Memory B cell (primary cell): ENCODE measurements at places on chromosomes 5 and 9.

- no peak for DNase-seq
Observed at GRCh38 chr9:125547368-125547767, 159.6 kb downstream of the MAPKAP1 start.

DNA sequence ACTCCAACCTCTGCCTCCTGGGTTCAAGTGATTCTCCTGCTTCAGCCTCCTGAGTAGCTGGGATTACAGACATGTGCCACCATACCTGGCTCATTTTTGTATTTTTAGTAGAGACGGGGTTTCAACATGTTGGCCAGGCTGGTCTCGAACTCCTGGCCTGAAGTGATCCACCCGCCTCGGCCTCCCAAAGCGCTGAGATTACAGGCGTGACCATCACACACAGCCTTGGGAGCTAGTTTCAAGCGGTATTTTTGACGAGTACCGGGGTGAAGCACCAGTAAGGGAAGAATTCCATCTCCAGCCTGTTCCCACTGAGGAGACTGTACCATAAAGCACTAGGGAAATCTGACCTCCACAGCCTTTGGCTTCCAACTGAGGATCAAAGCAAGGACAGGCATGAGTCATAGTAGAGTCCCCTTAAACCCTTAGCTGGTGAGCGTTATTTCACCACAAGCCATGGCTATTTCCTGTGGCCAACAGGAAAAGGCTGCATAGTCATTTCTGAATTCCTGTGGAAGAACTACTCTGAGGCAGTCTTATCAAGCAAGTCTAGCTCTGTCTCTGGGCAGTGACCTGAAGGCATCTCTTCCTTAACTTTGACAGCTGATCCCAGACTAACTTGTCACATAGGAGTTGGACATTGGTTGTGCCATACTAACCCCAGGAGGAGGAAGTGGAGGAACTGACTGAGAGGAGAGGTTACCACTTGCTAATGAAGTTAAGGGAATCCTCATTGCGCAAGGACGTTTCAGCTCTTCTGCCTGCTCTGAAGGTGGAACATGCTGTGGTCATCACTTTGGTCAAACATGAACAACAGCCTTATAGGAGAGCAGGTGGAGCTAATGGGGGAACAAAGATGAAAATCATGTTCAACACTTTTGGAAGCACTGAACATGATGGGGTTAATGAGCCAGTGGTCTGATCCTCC is 85.8 kb upstream of the DMRT1 start:
- no peak for DNase-seq

GRCh38 chr5:157339409-157339808 is 73.5 kb downstream of the CYFIP2 start:
- DNase-seq: no peak

DNA sequence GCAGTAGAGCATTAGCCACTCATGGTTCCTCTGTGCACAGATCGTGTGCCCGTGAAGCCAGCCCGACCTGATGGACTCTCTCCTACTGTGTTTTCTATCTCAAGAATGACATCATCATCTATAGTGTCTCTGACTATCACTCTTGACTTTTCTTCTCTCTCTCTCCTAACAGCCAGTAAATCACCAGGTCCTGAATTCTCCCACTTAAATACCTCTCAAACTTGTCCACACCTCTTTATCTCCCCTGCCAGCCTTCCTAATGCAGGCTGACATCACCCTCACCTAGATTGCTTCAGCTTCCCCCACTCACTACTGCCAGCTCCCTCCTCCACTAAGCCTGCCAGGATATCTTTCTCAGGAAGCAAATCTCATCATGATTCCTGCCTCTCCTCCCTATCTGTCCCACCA is 90.6 kb upstream of the MIER3 start:
- DNase-seq: no peak

DNA sequence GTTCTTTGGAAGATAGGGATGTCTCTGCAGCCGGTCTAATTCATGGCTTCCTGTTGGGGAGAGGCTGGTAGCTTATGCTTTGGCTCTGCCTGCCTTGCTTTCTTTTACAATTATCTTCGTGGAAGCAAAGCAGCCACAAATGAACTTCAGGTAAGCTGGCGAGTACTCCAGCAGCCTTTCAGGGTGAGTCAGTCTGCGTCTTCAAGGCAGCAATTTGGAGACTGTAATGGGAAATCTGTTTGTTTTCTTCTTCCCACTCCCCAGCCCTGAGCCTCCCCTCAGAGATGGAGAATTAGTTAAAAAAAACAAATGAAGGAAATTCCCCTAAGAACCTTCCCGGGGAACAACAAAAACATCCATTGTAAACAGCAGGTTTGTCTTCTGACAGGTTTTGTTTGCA is 100.1 kb downstream of the PSAT1 start:
- no peak for DNase-seq

DNA sequence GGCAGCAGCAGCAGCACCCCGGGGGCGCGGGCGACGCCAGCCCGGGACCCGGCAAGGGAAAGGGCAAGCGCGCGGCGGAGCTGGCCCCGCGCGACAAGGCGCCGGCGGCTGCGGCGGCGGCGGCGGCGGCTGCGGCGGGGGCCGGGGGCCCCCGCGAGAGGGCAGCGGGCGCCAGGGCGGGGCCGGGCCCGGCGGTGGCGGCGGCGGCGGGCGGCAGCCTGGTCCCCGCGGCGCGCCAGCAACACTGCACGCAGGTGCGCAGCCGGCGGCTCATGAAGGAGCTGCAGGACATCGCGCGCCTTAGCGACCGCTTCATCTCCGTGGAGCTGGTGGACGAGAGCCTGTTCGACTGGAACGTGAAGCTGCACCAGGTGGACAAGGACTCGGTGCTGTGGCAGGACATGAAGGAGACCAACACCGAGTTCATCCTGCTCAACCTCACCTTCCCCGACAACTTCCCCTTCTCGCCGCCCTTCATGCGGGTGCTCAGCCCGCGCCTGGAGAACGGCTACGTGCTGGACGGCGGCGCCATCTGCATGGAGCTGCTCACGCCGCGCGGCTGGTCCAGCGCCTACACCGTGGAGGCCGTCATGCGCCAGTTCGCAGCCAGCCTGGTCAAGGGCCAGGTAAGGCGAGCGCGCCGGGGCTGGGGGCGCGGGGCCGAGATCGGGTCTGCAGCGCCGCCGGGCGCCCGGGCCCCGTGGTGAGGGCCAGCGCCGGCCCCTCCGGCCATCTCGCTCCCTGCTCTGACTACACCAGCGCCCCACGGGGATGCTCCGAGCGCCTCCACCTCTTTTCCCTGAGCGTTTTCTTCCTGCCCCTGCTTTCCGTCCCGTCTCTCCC is at the start of gene UBE2QL1:
Gene UBE2QL1, plus strand, starts transcription at position 238 of the 843 bp plus-strand sequence. Its CDS starts 35 bp downstream, at position 273.
- peak; percentile 41 for DNase-seq

DNA sequence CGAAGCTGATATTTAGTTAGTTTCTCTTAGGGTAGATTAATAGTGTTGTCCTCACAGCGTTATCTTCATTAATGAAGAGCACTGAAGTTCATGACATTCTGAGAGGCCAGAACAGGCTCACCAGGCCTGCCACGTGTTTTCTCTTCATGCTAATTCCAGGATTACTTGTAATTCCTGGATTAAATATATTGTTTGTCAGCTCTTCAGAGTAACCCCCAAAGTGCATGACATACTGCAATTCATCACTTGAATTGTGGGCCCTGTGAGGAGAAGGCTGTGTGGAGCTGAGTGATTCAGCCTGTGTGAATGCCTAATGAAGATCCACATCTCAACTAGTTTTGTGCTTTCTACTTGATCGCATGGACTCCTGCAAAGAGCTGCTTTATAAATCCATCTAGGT is 401.0 kb upstream of the ADAMTSL1 start:
- DNase-seq: no peak

DNA sequence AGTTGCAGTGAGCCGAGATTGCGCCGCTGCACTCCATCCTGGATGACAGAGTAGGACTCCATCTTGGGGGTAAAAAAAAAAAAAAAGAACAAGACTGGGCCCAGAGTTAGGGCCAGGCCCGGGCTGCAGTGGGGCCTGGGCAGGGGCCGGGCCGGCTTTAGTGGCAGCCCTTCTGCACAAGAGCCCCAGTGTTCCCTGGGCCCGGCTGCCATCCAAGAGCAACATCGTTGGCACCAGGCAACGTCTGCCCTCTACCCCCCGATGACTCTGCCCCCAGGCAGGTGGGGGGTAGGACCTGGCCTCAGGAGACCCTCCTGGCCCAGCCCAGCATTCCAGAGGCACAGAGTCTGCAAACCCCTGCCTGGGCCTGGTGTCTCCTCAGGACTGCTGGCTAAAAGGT is 4.9 kb upstream of the FGFR4 start:
- DNase-seq: no peak

DNA sequence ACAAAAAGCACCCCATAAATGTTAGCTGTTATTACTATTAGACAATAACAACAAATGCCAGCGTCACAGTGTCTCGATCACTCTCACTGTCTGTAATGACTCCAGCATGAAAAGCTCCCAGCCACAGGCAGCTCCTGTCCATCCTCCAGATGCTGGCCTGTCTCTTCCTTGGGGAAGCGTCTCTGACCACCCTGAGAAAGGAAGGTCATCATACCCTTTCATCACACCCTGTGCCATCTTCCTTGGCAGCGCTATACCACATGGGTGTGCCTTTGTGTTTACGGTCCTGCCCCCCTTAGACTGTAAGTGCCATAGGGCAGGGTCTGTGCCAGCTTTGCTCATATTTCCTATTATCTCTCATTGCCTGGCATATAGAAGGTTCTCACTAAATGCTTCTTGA is 90.6 kb downstream of the PRRT1B start:
- DNase-seq: no peak

DNA sequence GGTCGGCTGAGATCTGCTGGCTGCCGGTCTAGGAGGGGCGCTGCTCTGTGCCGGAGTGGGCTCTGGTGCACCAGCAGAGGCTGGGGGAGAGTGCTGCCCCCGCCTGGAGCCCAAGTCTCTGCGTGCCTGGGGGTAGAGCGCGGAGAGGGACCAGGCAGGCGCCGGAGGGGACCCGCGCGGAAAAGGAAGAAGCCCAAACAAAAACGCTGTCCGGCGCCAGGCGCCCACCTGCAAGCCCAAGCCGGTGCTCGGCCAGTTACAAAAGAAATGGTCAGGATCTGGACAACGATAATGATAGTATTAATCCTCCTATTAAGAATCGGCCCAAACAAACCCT is 571 bp upstream of the S1PR3 start:
- DNase-seq: no peak

GRCh38 chr5:168300326-168301182 is 9.1 kb downstream of the WWC1 start:
- DNase-seq: no peak

DNA sequence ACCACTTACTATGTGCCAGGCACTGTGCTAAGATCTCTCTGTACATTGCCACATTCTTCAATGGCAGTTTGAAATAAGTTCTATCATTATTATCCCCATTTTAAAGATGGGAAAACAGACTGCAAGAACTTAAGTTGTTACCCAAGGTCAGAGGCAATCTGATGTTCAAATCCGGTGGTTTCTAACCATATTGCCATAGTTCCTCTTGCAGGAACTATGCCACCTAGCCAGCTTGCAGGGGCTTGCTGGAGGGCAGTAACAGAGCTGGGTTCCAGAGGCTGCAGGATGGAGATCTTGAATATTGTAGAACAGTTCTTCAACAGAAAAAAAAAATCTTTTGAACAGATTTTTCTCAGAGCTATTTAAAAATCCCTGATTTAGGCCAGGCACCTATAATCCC is 71.8 kb upstream of the TNFAIP8 start:
- no peak for DNase-seq

GRCh38 chr9:90813523-90813922 is 11.9 kb downstream of the SYK start:
- no peak for DNase-seq

GRCh38 chr5:59008816-59009473 is 426.1 kb downstream of the RAB3C start:
- DNase-seq: no peak

- DNase-seq: no peak
Observed at GRCh38 chr5:178627259-178627598, 379 bp upstream of the CLK4 start.
